ENCODE measurements at places on chromosomes 3 and 15.

DNA sequence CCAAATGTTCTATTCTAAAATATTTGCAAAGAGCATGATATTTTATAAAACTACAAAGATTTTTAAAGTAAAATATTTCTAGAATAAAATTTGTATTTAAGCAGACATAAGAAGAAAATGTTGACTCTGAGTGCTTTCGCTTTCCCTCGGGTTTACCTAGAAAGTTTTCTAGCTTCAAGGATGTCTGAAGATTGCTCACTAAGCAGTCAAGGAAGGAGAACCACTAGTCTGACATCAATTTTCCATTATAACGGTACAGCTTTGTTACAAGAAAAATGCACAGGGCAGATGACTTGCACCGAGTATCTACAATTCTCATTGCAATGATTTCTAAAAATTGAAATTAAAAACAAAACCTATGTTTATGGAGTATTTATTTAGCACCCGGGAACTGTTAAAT lies 14.2 kb downstream of the GPR15 start:
- no peak for DNase-seq

GRCh38 chr3:14397940-14398796 lies 4.2 kb upstream of the SLC6A6 start:
- DNase-seq = no peak

GRCh38 chr3:79202471-79203143 lies 565.2 kb downstream of the ROBO1 start:
- DNase-seq = no peak

DNA sequence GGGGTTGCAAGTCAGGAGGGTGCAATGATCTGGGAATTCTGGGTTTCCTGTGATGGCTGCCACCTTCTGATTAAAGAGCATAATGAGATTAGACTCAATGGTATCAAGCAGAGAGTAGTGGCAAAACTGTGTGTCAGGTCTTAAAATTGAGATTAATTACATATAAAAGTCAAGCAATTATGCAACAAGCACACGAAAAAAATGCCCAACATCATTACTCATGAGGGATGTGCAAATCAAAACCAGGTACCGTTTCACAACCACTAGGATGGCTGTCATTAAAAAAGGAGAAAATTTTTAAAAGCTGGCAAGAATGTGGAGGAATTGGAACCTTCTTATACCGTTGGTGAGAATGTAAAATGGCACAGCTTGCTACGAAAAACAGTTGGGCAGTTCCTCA lies 205.0 kb downstream of the OSBPL10 start:
- DNase-seq = no peak

GRCh38 chr15:76330080-76330680 lies 6.4 kb upstream of the ISL2 start:
- DNase-seq = no peak

DNA sequence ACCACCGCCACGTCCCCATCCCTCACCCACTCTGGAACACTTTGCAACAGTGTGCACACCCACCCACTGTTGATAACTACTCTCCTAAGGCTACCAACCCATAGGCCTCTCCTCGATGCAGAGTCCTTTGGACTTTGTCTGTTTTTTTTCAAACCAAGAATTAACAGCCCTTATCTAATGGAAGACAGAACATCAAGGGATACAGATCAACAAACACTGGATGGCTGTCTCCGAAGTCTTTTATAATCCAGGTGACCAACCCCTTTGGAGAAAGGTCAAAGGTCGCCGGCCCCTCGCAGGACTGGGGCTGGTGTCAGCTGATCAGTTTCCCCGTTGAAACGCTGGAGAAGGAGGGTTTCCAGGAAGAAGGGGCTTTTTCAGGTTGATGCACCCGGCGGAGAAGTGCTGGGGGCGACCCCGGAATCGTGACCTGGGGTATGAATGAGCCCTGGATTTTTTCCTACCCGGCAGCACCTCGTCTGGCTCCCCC lies 532 bp downstream of the B4GALT4 start:
- DNase-seq = no peak

- DNase-seq = no peak
Measured at GRCh38 chr3:189953551-189953950, 167.1 kb downstream of the P3H2 start.

- no peak for DNase-seq
Measured at GRCh38 chr15:51185213-51186159, 90.8 kb upstream of the TNFAIP8L3 start.

GRCh38 chr15:49978121-49978520 lies 140.9 kb downstream of the ATP8B4 start:
- DNase-seq = no peak
